Aortic smooth muscle cell (primary cell): ENCODE measurements at places on chromosomes 16 and 17. TPM values are rescaled to one million over a fixed set of nuclear protein-coding genes. Genes with fewer than 3 reads are reported as not detected.

The ENPP7 gene
- not detected in 2 replicates for total RNA-seq

The CRHR1 gene
- total RNA-seq: not detected in 2 replicates

The CNTROB gene
- total RNA-seq: 21.5 and 30.1 TPM in 2 replicates

The MTSS2 gene
- 12.0 and 20.0 TPM in 2 replicates for total RNA-seq

The CHST4 gene
- not detected in 2 replicates for total RNA-seq

The ATP2A1 gene
- total RNA-seq: under 0.01 and 0.12 TPM in 2 replicates

The ZNF652 gene
- total RNA-seq: 8.3 and 10.3 TPM in 2 replicates

The MEIOC gene
- not detected in 2 replicates for total RNA-seq

The CMTM2 gene
- total RNA-seq: not detected in 2 replicates

The EVPLL gene
- not detected in 2 replicates for total RNA-seq

The IGF2BP1 gene
- total RNA-seq: 0.26 and 0.62 TPM in 2 replicates

The RAMP2 gene
- 0.19 and 0.26 TPM in 2 replicates for total RNA-seq

The CD300H gene
- not detected in 2 replicates for total RNA-seq

The ZFP3 gene
- 1.3 and 1.7 TPM in 2 replicates for total RNA-seq

The ORAI3 gene
- 31.3 and 38.6 TPM in 2 replicates for total RNA-seq

The PYCARD gene
- total RNA-seq: 37.1 and 42.5 TPM in 2 replicates

The MRPL38 gene
- total RNA-seq: 20.4 and 24.0 TPM in 2 replicates

The ELMO3 gene
- 0.44 and 0.66 TPM in 2 replicates for total RNA-seq

The NECAB2 gene
- 0.13 TPM in 1 of 2 replicates, not detected in the other for total RNA-seq

The ZP2 gene
- not detected in 2 replicates for total RNA-seq

The MPP3 gene
- 6.7 and 6.8 TPM in 2 replicates for total RNA-seq

The PRSS8 gene
- total RNA-seq: not detected in 2 replicates

The KRTAP4-9 gene
- total RNA-seq: not detected in 2 replicates

The SKAP1 gene
- 0.13 TPM in 1 of 2 replicates, not detected in the other for total RNA-seq

The GRAPL gene
- 0.25 and 0.53 TPM in 2 replicates for total RNA-seq

The COX11 gene
- 93.4 and 104 TPM in 2 replicates for total RNA-seq
